ENCODE measurements at places on chromosomes 3 and 15.

GRCh38 chr3:71984843-71985613, 200.1 kb upstream of the PROK2 start:
- no peak for DNase-seq

DNA sequence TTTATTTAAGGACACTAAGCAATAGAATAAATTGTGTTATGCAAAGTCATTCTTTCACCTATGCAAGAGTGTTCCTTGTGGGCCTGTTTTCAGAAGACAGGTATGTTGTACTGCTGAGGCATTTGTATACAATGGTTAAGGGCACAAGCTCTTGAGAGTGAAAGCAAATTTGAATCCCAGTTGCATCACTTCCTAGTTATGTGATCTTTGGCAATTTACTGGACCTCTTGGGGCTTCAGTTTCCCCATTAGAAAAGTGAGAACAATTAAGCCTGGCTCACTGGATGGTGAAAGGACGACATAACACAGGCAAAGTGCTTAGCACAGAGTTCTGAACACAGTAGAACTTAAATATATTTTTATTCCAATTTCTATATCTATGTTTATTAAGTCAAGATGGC, 117.4 kb downstream of the EFHB start:
- no peak for DNase-seq

- no peak for DNase-seq
These were observed 83.7 kb upstream of the WDR72 start for GRCh38 chr15:53843166-53843565.

- DNase-seq: no peak
These were observed 30.6 kb upstream of the GATA2 start for GRCh38 chr3:128523591-128523990.

GRCh38 chr3:157128771-157129681, 30.9 kb downstream of the CCNL1 start:
- peak; percentile 90 for DNase-seq

- DNase-seq: no peak
These were observed 99.2 kb downstream of the HES1 start for GRCh38 chr3:194235160-194235559.

DNA sequence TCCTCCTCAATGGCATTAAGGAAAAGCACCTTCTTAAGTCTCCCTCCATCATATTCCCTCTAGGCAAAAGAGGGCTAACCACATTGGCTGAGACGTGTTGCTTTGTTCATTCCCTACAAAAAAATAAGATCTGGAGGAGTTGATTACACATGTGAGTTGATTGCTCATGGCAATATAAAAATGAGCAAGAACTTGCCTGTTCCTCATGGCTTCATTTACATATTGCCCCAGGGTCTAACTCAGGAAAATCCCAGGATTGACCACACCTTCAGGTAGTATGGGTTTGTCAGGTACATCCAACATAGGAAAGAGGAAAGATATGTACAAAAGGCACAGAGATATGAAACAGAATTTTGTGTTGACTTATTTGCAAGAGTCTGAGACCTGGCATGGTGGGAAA, 35.5 kb downstream of the NFKBIZ start:
- DNase-seq: no peak

GRCh38 chr3:100006570-100007271, 107.6 kb downstream of the FILIP1L start:
- no peak for DNase-seq

GRCh38 chr3:123290107-123290930, 88.6 kb downstream of the SEC22A start:
- no peak for DNase-seq

- DNase-seq: no peak
These were observed at the start of gene SNX22 for GRCh38 chr15:64151727-64152506. SNX22 (plus strand) TSS chr15:64151731; CDS start chr15:64151776, 45 bp downstream.

DNA sequence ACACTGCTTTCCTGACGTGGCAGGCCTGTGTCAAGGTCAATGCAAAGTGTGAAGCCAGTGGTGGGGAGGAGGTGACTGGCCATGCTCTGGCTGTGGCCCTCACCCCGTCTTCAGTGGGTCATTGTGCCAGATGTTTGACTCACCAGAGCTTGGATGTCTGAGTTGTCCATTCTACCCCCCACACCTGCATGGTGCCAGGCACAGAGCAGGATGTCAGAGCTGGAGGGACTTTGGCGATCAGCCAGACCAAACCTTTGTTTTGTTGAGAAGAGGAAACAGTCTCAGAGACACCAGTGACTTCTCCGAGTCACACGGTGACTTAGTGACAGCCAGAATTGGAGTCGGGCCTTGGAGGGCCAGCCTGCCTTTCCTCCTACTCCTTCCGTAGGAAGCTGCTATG, 49.5 kb downstream of the SMAD6 start:
- DNase-seq: peak; percentile 25

DNA sequence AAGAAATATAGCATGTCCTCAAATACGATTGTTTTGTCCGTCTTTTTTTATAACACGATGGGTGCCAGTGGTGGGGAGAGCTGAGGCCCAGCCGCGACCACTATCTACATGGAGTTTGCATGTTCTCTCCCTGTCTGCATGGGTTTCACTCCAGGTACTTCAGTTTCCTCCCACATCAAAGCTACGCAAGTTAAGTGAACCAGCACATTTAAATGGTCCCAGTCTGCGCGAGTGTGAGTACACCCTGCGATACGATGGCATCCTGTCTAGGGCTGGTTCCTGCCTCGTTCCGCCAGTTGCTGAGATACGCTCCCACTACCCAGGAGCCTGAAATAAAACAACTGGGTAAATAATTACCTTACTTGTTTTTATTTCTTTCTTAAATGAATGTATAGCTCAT, 40.6 kb downstream of the ATP13A3 start:
- DNase-seq: no peak

GRCh38 chr3:30747771-30748281, 141.4 kb downstream of the TGFBR2 start:
- DNase-seq: peak; percentile 55

DNA sequence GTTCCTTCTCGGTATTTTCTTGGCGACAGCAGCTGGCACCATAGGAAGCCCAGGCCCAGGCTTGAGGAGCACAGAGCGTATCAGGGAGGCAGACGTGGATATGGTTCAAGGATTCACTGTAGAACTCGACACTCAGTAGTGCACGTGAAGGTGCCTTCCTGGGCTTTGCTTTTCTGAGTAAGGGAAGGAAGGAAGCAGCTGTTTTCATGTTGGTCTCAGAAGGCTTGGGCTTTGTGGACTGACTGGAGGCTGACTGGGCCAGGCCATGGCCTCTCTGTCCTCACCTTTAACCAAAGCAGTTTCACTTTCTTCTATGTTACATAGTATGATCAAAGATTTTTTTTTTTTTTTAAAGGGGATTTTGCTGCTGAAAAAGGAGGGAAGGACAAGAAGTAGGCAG, 6.9 kb upstream of the GHRL start:
- DNase-seq: no peak

DNA sequence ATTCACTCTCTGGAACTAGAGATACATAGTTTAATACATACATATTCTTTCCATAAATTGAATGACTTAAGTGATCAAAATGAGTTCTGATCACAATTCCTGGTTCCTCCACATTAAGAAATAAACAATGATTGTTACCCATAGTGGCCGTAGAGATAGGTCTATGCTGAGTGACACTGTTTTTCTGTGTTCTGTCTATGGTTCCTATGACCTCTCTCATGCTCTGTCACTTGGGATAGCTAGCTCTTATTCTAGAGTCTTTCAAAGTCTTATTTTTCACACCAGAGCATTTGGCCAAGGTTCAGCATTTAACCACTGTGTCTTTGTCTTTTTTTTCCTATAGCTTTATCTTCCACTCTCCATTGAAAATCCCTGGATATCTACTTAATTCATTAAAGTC, 132.4 kb downstream of the GOLGA6L6 start:
- DNase-seq: no peak

- DNase-seq: peak; percentile 13
These were observed at the start of gene RFTN1 for GRCh38 chr3:16513141-16514020. RFTN1 (minus strand) TSS chr3:16513699; CDS start chr3:16493869, 19,830 bp downstream.

DNA sequence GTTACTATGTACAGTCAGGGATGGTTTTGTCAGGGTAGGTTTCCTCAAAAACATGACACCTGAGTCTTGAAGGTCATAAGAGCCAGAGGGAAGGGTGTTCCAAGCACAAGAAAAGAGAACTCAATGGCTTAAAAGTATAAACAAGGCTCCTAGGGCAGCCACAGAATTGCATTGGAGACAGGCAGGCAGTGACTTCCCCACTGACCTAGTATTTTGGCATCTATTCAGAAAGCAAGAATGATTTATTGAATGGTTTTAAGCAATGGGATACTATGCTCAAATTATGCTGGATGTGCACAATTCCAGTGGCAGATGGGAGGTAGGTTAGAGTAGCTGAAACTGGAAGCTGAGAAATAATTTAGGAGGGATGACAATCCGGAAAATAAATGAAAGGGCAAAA, 54.0 kb downstream of the TSC22D2 start:
- DNase-seq: no peak

DNA sequence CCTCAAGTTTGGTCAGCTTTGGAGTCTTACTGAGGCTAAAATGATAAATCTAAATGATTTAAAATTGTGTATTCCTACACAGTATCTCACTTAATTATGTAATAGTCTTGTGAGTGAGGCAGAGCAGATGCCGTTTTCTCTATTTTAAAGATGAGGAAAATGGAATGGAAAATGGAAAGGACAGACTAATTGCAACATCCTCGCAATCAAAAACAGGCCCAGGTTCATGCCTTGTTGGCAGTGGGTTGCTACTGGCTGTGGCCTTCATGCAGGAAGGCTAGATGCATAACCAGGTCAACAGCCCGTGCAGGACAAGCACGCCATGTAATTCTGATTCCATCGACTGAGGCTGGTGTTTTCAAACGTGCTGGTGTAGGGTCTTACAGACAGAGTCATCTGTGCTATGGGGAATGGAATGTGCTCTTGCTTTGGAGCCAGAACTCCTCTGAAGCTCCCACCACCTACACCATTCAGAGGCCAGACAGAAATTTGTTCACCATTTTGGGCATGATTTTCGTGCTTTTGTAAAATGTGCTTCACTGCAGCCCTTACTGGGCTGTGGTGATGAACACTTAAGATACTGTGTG, 37.9 kb downstream of the MLH1 start:
- no peak for DNase-seq

- DNase-seq: no peak
These were observed 10.8 kb downstream of the CTSH start for GRCh38 chr15:78933823-78934654.

- DNase-seq: peak; percentile 76
These were observed 3.3 kb downstream of the HES1 start for GRCh38 chr3:194139071-194139813.

DNA sequence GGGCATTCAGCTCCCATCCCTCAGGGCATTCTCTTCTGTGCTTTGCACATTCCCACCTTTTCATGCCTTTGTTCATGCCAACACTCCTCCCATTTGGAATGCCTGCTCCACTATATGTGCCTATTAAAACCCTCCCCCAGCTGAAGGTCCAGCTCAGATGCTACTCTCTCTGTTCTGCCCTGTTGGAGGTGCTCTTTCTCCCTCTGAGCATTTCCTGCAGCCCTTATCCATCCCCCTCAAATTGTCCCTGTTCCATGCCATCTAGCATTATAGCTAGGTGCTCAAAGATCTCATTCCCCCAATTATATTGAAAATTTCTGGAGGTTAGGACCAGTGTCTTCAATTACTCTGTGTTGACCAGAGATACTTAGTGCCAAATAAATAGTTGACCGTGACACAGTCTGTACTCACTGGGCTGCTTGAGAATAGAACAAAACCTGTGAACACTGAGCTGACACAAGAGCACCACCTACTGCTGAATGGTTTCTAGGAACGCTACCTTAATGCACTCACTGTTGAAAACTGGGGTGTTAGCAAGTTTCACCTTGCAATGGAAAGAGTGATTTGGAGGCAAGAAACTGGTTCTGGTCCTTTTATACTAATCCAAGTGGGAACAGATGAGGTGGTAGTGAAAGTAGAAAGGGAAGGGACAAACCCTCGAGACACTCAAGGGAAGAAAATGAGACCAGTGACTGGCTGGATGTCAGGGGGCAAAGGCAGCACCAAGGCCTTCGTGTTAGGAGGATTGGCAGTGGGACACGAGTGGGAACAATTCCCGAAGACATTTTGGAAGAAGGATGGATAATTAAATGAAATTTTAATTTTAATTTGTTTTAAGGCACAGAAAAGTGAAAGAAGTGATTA, 289.8 kb upstream of the ROPN1 start:
- peak; percentile 61 for DNase-seq

DNA sequence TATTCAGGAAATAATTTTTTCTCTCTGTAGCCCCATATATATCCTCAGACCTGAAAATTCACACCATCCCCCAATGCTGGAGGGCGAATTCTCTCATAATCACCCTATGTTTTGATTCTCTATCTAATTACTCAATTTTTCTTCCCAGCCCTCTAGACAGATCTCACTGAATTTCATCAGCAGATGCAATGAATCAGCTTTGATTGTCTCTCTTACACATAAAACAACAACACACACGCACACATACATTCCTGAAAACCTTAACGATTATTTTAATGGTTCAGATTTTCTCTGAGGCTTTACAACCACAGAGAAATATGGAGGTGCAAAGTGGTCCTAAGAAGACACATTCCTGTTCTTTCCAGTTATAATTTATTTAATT, 11.1 kb downstream of the RBMS3 start:
- DNase-seq: no peak

- no peak for DNase-seq
These were observed 88.8 kb upstream of the C3orf80 start for GRCh38 chr3:160136421-160136820.

DNA sequence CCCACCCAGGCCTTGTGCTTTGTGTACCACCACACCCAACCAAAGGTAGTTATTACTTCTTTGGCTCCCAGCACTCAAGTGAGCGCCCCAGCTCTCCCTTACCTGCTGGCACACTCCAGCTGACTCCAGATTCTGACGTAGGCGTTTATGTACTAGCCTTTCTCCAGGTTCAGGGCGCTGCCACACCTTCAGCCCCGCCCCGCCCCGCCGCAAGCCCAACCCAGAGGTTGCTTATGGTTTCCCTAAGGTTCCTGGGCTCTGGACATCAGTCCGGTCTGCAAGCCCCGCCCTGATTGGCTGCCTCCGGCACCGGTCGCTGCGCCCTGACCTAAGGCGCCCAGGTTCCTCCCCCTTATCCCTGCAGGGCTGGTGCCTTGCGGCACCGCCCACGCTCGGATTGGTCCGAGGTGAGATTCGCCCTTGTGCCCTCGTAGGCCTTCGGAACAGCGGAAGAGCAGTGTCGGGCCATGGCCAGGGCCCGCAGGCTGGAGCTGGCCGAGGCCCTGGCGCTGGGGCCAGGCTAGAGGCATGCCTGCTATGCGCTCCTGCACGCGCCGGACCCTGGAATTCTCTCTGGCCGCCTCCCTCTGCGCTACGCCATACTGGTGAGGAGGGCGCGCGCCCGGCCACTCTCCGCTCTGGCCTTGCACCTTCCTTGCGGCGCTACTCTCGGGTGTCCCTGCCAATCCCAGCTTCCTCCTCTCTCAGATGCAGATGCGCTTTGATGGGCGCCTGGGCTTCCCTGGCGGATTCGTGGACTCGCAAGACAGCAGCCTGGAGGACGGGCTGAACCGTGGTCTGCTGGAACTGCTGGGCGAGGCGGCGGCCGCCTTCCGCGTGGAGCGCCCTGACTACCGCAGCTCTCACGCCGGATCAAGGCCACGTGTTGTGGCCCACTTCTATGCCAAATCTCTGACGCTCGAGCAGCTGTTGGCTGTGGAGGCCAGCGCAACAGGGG, 19.8 kb upstream of the NUDT16 start:
- DNase-seq: peak; percentile 98

GRCh38 chr15:30992249-30992864, 929 bp upstream of the MTMR10 start:
- DNase-seq: peak; percentile 32

- no peak for DNase-seq
These were observed 9.5 kb downstream of the PLAAT1 start for GRCh38 chr3:193250492-193250891.
